ENCODE measurements at places on chromosomes 2 and 18.

DNA sequence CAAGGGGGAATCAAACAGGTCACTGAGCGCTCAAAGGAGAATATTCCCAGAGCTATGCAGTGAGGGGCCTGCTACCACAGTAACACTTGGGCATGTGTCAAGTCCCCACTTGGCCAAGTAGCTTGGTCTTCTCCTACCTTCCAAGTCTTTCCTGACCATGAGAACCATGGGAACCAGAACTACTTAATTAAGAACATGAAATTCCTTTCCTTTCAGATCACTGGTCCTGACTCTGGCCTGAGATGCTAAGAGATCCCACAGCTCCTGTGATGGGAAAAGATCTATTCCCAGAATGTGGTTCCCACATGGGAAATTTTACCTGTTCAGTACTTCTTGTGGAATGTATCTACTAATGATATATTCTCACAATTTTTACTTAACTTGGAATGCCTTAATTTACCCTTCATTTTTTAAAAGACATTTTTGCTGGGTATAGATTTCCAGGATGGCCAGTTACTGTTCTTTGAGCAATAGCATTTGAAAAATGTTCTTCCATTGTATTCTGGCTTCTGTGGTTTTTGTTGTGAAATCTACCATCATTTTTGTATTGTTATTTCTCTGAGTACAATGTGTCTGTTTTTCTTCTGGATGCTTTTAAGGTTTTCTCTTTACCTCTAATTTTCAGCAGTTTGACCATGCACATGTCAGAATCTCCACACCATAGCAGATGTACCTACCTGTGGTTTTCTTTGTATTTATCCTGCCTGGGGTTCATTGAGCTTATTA lies 37.9 kb downstream of the KCNIP3 start:
- DNase-seq = no peak

- no peak for DNase-seq
Measured at GRCh38 chr18:29060349-29060748, 883.4 kb upstream of the CDH2 start.

- DNase-seq = peak; percentile 65
Measured at GRCh38 chr2:96241900-96242611, 23.7 kb downstream of the TMEM127 start.

GRCh38 chr18:13136904-13137669 lies 81.5 kb upstream of the LDLRAD4 start:
- no peak for DNase-seq

DNA sequence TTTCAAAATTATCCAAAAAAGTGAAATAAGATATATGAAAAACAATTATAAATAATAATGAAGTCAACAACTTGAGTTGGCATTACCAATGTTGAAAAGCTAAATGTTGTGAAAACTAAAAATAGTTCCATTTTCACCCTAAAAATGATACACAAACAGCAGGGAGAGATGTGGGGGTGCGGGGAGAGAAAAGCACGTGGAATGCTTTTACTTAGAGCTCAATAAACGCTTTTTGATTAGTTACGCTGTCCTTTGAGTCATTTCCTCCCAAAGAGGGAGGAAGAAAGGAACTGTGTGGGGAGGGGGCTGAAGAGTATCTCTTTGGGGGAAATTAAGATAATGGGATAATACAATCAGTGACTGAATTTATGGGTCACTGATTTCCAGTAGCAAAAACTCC lies 29.2 kb downstream of the ZNF521 start:
- DNase-seq = no peak

DNA sequence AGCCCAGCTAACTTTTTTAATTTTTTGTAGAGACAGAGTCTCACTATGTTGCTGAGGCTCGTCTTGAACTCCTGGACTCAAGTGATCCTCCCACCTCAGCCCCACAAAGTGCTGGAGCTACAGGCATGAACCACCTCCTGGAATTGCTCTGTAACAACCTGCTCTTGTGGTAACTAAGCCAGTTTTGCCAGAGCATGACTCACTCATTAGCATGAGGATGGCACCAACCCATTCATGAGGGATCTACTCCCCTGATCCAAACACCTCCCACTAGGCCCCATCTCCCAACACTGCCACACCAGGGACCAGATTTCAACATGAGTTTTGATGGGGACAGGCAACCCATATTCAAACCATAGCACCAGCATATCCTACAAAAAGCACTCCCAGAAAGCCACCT lies 348.9 kb upstream of the RAB12 start:
- no peak for DNase-seq

GRCh38 chr18:62001396-62001795 lies 108.6 kb upstream of the RNF152 start:
- DNase-seq = no peak

DNA sequence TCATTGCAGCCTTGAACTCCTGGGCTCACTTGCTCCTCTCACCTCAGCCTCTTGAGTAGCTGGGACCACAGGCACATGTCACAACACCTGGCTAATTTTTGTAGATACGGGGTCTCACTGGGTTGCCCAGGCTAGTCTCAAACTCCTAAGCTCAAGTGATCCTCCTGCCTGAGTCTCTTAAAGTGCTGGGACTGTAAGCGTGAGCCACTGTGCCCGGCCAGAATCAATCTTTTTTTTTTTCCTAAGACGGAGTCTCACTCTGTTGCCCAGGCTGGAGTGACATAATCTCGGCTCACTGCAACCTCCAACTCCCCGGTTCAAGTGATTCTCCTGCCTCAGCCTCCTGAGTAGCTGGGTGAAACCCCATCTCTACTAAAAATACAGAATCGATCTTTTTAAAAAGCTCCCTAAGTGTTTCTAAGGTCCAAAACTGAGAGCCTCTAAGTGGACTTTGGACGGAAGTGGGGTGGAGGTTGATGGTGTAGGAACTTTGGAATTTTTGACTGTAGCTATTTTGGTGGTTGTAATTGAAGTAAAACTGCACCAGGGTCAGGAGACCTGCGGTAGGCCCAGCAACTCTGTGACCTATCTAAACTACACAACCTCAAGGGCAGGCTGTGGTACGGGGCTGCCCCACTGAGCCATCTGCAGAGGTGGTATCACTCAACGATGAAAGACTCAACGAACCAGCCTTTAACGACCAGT lies 82.9 kb downstream of the POLR1A start:
- no peak for DNase-seq

GRCh38 chr2:95551055-95551568 lies 40.7 kb upstream of the TRIM43 start:
- DNase-seq = no peak

- DNase-seq = no peak
Measured at GRCh38 chr2:226754821-226755604, 44.6 kb downstream of the IRS1 start.

DNA sequence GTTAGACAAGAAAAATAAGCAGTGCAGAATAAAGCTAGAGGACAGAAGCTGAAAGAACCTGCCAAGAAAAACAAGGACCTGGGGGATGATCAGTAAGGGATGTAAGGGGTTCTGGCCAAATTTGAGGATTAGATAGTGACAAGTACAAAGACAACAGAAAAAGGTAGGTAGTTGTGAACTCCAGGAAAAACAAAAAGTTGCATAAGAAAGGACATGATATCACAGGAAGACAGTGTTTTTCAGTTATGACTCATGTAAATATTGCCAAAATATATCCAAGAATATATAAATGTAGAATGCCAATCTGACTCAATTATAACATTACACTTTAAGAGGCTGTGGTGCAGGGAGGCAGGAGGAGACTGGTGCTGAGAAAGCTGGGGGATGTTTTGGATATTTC lies 209.8 kb upstream of the SH3BP4 start:
- DNase-seq = no peak

- DNase-seq = no peak
Measured at GRCh38 chr2:173972636-173973035, 7.5 kb upstream of the SP3 start.

DNA sequence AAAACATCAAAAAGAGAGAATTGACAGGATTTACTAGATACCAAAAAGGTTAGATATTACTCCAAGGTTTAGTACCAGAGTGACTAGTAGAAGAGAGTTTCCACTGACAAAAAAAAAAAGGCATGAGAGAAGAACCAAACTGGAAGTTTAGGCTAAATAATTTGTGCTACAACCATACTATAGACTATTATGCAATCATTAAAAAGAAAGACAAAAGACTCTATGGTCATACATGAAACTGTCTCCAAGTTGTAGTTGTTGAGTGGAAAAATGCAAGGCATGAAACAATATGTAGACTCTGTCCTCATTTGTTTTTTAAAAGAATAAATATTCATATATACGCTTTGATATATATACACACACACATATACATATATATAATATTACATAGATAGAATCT lies 1.7 kb upstream of the EXOC6B start:
- DNase-seq = no peak

DNA sequence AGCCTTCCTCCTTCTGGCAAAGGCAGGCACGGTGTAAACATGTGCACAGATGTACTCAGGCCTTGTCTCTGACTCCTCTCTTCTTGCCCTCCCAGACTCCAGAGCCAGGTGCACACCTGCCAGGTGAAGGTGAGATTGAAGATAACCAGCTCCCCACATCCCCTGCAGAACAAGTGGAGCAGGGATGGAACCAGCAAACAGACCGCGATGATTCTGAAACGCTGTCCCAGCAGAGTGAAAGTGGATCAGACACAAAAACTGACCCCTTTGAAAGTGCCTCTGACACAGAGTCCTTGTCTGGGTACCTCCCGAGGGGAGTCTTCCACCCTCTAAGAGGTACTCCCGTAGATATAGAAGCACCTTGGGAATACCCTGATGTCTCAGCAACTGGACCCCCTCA lies 77.2 kb downstream of the ARHGEF4 start:
- no peak for DNase-seq

DNA sequence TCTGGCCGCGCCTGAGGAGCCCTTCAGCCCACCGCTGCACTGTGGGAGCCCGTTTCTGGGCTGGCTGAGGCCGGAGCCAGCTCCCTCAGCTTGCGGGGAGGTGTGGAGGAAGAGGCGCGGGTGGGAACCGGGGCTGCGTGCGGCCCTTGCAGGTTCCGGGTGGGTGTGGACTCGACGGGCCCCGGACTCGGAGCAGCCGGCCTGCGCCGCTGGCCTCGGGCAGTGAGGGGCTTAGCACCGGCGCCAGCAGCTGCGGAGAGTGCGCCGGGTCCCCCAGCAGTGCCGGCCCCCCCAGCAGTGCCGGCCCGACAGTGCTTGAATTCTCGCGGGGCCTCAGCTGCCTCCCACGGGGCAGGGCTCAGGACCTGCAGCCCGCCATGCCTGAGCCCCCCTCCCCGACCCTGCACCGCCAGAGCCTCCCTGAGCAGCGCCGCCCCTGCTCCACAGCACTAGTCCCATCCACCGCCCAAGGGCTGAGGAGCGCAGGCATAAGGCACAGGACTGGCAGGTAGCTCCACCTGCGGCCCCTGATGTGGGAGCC lies 534.2 kb downstream of the ZNF804A start:
- no peak for DNase-seq

DNA sequence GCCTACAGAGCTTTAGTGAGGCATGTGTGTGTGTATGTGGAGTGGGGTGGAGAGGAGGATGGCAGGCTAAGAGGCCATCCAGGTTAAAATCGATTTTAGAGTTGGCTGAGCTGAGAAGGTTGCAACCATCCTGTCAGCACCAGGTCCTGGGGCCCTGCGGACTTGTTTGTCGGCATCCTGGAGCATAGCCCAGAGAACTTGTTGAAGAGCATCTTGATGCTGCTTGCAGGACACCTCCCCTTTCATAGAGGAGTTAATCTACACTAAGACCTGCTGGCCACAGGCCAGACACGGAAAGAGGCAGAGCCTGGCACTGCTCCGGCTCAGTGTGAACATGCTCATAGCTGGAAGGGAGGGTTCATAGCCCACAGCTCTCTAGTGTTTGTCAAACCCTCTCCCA lies 72.1 kb upstream of the RGPD5 start:
- DNase-seq = no peak

- no peak for DNase-seq
Measured at GRCh38 chr2:173077506-173078177, 2.0 kb downstream of the MAP3K20 start.

DNA sequence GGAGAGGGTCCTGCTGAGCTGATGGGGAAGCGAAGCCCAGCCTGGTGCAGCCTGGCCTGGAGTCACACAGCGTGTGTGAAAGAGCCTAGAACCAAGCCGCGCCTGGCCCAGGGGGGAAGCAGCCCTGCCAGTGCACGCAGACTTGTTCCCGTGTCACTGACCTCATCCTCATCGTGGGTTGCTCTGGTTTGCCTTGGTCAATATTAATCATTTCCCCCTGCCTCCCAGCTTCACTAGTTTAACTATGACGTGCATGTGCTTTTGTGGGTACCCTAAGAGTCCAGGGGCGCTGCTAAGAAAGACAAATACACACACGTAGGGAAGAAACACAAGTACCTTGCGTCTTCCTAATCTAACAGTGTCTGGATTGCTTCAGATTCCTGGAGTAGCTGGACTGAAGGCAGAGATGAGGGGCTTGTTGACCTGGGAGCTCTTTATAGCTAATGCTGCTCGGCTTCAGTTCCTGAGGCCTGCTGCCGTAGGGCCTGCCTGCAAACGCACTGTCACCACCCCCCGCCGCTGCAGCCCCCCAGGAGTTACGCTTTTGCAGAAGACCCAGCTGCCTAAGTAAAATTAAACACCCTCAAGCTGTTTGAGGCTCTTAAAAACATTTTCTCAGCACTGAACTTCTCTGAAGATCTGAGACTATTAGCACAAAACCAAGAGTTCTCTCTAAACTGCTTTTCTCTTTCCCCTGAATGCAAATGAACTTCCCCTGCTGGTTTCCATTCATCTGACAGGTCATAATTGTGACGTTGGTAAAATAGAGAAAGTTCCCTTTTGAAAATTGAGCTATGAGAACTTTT lies 159.2 kb downstream of the FAM210A start:
- DNase-seq = no peak

- DNase-seq = peak; percentile 66
Measured at GRCh38 chr2:234368861-234369261, 128.0 kb downstream of the ARL4C start.

DNA sequence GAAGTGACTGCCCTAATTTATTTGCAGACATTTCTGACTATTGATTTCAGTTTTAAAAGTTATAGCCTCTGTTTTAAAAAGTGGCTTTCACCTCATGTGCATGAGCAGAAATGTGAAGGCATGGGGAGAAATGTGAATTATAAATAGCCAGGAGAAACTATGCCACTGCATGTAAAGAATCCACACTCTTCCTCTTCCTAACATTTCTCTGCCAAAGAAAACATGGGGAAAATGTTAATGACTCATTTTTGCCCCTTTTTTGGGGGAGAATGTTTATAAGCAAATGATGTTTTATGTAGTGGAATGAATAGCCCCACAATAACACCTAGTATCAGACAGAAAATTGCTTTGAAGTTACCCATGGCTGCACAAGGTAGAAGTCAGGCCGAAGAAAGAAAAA lies 249.0 kb upstream of the TANK start:
- no peak for DNase-seq

- no peak for DNase-seq
Measured at GRCh38 chr2:98478088-98478551, 33.5 kb downstream of the INPP4A start.
